Occipital lobe (tissue), 3 donors: ENCODE measurements at places on chromosomes 7 and 10.

- no peak for DNase-seq
These were observed 369.2 kb upstream of the PODXL start for GRCh38 chr7:131925636-131926035.

DNA sequence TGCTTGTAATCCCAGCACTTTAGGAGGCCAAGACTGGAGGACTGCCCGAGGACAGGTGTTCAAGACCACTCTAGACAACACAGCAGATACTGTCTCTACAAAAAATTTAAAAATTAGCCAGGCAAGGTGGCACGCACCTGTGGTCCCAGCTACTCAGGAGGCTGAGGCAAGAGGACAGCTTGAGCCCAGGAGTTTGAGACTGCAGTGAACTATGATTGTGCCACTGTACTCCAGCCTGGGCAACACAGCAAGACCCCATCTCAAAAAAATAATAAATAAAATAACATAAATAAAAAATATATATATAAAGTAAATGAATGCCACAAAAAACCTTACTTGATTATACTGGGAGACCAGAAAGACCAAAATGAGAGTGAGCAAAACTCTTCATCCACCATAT, 20.8 kb upstream of the PBLD start:
- DNase-seq = no peak

DNA sequence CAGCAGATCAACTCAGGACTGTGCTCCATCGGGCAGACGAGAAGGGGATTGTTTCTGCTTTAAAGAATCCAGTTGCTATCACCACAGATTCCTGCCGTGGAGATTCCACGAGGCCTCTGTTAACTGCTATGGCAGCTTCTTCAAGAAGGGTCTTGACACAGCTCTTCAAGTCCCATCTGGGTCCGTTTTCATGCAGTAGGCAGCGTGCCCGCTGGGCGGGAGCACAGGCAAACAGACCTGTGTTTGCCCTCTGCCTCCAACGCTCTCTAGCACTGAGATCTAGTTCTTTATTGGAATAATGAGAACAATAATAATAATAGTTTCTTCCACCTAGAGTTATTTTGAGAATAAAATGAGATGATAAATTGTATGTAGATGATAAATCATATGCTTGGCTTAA, 127.2 kb upstream of the SP8 start:
- DNase-seq = no peak

DNA sequence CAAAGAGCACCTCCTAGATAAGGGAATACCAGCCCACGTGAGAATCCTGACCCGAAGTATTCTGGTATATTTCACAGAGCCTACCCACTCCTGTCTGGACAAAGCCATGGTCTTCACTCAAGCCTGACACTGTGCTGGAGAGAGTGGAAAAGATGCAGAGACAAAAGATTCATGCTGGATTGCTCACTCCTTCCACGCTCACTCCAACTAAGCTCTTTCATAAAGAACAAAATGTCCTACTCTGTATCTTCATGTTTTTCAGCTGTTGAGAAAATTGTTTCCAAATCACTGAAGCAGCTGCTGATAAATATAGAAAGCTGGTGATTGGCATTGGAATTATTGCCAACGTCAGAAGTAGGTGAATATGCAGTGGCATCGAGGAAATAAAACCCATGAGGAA, 106.0 kb downstream of the ABLIM1 start:
- no peak for DNase-seq

GRCh38 chr7:150685219-150686029, at the start of gene GIMAP2:
Gene GIMAP2 (plus strand): TSS chr7:150685706. CDS start chr7:150687060, 1,354 bp downstream.
- no peak for DNase-seq

- DNase-seq = peak; percentile 17
These were observed 198.9 kb downstream of the TCF7L2 start for GRCh38 chr10:113148901-113149300.

- no peak for DNase-seq
These were observed 1030.9 kb upstream of the LRRTM3 start for GRCh38 chr10:65894961-65895360.

DNA sequence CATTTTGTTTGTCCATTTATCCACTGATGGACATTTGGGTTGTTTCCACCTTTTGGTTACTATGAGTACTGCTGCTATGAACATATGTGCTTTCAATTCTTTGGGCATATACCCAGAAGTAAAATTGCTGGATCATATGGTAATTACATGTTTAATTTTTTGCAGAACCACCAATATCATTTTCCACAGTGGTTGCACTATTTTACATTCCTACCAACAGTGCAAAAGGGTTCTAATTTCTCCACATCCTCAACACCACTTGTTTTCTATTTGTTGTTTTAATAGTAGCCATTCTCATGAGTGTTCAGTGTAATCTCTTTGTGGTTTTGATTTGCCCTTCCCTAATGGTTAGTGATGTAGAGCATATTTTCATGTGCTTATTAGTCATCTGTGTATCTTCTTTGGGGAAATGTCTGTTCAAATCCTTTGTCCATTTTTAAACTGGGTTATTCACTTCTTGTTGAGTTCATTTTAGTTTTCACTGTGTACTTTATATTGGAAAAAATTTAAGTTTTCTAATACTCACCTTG, 101.9 kb downstream of the HIBADH start:
- no peak for DNase-seq

DNA sequence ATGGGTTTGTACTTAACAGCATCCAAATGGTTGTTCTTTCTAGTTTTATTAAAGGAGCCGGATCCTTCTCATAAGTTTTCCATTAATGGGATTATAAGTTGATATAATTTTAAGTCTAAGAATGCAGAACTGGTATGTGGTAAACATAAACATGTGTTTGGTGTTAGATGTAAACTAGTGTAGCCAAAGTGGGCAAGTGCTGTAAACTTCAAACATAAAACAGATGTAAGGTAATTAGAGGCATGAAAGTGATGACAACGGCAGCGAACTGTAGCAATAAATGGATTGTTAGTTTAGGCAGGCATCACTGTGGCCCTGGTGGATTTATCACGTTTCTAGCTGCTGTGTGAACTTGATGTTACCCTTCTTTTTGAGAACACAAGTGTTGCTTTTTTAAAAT, 37.9 kb downstream of the BAMBI start:
- no peak for DNase-seq

DNA sequence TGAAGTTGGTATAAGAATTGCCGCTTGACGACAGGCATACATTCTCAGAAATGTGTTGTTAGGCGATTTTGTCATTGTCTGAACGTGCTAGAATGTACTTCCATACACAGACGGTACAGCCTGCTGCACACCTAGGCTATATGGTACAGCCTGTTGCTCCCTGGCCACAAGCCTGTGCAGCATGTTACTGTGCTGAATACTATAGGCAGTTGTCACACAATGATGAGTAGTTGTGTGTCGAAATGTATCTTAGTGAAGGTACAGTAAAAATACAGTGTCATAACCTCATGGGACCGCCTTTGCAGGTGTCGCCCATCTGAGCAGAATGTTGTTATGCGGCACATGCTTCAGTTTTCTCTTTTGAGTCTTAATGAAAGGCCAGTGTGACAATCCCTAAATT, 66.5 kb downstream of the SHH start:
- DNase-seq = no peak

GRCh38 chr7:92880212-92881090, 44.1 kb upstream of the CDK6 start:
- DNase-seq = no peak

GRCh38 chr7:119761776-119762175, 511.2 kb upstream of the KCND2 start:
- no peak for DNase-seq

DNA sequence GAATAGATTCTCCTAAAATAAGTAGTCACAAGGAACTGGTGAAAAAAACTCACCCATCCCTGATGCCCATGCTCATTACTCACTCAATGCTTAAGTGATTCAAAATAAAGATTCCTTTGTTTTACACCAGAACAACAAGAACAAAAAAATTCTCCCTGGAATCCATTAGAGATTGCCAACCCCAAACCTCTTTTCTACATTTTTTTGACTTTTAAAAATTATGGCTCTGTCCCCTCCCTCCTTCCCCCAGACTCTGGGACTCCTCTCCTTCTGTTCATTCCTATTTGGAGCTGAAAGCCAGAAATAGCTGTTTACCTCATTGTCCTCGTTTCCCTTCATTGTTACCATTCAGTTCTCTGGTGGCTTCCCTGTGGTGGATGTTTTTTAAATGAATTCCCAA, 63.2 kb upstream of the FHIP2A start:
- DNase-seq = no peak

DNA sequence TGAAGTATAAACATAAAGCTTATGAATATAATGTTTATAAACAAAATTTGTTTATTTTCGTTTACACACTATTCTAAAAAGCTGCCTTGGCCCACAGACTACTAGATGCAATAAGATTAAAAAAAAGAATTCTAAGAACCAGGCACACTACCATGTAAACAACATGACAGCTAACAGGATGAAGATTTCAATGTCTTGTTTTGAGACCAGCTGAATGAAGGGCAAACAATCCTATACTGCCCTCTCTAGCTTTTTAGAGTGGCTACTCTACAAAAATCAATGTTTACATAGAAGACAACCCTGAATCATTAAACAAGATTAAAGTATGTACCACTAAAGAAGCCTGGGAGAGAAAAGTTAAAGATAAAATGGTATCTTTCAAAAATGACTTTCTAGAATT, 38.6 kb downstream of the SLC25A40 start:
- DNase-seq = no peak

GRCh38 chr10:10094691-10095090, 923.0 kb upstream of the CELF2 start:
- no peak for DNase-seq

GRCh38 chr7:31488562-31489203, 25.2 kb upstream of the ITPRID1 start:
- DNase-seq = no peak

DNA sequence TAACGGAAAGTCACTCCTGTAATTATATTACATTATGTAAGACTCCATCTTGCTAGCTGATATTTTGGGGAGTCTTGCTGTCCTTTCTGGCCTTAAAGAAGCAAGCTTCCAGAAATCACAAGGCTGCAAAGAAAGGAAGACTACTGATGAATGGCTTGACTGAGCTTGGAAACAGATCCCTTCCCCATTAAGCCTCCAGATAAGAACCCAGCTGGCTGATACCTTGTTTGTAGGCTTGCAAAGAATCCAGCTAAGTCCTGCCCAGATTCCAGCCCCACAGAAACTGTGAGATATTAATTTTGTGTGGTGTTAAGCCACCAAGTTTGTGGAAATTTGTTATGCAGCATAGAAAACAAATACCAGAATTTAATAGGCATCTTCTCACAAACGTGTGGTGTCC, 49.9 kb upstream of the TMEM106B start:
- no peak for DNase-seq

- DNase-seq = no peak
These were observed 117.9 kb upstream of the COL1A2 start for GRCh38 chr7:94276795-94277194.

DNA sequence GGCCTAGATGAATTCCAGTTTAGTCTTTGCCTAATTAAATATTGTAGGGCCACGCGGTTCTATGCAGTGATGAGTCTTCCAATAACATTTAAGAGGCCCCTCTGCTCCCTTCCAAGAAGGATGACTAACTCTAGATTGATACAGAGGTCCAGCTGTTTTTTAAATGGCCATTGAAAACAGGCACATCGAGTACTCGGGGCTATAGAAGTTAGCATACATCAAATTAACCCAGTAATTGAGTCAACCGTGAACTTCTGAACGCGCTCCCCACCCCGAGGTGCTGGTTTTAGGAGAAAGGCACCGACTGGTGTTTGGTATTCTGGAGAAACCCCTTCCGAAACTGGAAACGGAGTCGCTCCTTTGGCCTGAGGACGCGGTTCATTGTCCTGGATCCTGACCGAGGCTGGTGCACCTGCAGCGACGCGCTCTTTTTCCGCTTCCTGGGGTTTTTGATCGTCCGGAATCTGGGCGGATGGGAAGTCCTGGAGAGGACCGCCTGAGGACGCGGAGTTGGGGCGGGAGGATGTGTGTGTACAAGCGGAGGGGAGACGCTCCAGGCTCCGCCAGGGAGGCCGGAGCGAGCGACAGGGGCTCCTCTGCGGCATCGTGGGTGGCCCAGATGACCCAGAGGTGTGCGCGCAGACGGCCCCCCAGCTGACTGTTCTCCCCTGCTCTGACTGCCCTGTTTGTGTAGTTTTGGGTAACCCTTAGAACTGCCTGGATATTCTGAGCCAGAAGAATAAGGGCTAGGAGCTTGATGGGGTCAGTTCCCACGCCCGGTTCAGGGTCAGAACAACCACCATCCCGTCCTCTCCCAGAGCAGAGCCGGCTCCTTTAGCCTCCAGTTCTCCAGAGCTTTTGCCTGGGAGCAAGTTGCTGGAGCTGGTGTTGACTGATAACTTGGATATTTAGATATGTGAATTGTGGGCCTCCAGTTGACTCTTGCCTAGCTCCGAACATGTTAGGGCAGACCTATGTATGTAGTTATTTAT, 711 bp downstream of the FAM221A start:
- DNase-seq = peak; percentile 56

- no peak for DNase-seq
These were observed 60.6 kb downstream of the C1GALT1 start for GRCh38 chr7:7242899-7243298.

DNA sequence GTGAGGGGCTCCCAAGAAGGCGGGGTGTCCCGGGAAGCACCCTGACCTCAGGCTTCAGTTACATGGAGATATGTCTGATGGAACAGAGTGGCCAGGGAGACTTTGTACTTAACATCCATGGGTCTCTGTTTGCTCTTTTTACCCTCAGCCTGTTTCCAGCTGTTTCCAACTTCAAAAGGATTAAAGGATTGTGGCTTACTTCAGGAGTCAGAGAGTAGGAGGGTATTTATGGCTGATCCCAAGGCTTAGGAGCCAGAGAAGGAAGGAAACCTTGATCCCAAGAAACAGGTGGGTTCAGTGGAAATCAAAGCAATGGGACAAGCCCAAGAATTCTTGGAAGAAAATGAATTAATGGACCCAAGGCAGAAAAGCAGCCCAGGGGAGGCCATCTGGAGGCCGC, 37.7 kb upstream of the ZNF438 start:
- no peak for DNase-seq

DNA sequence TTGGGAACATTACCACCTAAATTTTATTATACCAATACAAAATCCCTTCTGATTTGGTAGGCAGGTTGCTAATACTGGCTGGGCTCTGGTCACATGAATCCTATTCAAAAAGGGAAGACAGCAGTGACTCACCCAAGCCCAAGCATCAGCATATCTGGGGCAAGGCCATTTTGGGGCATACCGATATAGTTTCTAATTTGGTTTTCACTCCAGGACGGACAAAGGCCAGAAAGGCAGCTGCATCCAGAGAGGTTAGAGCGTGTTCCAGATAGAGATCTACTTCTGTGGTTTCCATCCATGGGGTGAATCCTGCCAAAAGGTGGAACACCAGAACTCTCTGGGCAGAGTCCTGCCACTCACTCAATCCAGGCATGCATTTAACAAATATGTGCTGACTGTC, 335.8 kb downstream of the ELMO1 start:
- no peak for DNase-seq
